ENCODE measurements at places on chromosomes 5 and 9.

DNA sequence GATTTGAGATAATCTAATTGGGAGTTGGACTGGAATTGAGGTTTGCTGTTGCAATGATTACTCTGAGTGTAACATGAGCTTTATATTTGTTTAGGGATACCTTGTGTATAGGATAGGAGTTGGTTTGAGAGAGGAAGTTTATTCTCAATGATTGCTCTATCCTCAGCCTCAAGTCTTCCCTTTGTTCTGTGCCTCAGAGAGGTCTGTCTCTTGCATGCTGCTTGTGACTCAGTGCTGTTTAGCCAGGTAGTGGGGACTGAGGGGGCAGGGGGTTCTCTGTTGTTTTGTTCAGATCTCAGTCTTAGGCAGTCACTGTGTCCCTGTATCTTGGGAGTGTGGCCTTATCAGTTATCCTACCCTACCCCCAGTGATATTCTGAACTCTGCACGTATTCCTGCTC lies 192.1 kb downstream of the SPATA31D1 start:
- DNase-seq = no peak

DNA sequence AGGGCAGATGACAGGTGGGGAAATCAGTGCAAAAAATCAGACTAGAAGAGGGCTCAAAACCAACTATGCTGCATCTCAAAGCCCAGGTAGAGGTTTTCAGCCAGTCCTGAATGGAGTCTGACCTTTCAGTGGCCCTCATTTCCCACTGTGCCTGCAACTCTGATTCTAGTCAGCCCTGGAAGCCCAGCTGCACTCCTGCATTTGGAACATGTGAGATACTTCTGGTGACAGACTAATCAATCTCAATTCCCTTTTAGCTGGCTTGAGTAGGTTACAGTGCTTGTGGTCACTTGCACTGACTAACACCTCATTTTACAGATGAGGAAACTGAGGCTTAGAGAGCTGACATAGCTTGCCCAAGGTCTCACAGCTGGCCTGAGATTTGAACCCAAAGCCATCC lies 7.9 kb upstream of the ACSL6 start:
- no peak for DNase-seq

DNA sequence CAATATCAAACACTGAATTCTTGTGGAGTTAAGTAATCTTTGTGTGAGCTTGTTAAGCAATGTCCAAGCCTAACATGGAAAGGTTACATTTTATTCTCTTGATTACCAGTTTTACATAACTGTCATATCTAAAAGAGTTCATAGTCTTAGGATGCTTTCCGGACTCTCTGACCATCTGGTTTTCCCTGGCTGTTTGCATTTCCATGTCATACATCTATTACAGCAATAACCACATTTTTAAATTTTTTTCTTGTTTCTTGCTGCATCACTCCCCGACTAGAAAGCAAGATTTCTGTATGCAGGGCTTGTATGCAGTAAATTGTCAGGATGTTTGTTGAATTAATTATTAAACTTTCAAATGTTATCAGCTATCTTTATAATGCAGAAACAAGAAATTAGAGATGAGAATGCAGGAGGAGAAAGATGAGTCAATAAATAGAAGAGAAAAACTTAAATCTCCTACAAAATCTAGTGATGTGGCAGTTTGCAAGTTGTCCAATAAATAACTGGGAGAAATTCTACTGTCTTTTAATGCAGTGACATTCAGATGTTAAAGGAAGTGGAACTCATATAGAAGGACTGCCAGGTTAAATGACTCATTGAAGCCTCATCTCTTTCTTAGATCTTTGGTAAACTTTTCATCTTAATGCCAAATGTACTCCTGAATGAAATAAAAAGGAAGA lies 179.6 kb upstream of the SGCD start:
- DNase-seq = no peak

- DNase-seq = no peak
These were observed 31.5 kb downstream of the SLC6A3 start for GRCh38 chr5:1413611-1414241.

DNA sequence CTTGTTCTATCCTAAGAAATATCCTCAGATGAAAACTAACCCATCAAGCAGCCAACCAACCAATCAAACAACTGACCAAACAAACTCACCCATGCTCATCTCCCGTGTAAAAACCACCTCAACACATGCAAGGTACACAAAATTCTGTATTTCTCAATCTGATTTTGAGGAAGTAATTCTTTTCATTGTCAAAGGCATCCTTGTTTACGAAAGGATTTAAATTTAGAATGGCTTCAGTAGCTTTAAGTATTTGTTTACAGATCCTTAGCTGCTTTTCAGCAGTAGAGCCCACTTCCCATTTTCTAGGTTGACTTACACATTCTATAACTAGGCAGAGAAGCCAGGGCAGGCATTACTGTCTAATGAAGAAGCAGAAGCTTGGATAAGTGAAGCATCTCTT lies 78.6 kb downstream of the NTRK2 start:
- DNase-seq = no peak
